ENCODE measurements at places on chromosomes 6 and 20.

GRCh38 chr20:6692566-6693173, 74.8 kb upstream of the BMP2 start:
- DNase-seq = no peak

- DNase-seq = peak; percentile 78
Observed at GRCh38 chr6:52503851-52504781, 72.7 kb downstream of the TRAM2 start.

GRCh38 chr6:41214559-41215238, 13.4 kb upstream of the TREML4 start:
- DNase-seq = no peak

DNA sequence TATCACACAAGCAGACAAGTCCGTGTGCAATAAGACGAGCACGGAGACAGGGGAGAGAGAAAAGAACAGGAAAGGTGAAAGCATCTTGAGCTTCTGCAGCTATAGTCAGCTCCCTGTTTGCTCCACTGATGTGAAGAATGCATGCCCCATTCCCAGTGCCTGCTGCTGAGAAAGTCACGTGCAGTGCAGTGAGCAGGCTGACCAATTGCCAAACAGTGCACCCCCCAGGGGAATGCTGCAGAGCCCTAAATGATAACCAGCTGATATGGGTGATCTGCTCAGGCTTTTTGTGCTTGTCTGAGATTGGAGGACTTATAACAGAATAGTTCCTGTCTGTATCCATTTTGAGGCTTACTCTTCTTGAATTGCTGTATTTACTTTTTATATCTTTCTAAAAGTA, 121.5 kb downstream of the PACRG start:
- no peak for DNase-seq

DNA sequence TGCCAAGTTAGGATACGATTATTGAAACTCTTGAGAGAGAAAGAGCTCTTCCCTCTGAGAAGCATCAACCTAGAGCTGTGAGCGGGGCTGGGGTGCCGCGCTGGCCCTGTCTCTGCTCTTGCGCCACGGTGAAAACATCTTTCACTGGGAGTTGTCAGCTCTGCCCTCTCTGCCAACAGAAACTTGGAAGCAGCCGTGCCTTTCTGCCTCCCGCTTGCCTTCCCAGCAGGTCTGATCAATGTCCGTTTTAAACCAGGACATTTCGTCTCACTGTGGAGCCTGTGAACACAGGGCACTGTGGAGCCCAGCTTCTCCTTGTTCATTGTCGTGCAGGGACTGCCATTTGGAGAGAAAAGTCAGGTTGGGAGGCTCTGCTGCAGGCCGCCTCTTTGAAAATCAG, 249.2 kb upstream of the PMEPA1 start:
- no peak for DNase-seq

- DNase-seq = no peak
Observed at GRCh38 chr6:110990840-110991576, 9.2 kb downstream of the RPF2 start.

DNA sequence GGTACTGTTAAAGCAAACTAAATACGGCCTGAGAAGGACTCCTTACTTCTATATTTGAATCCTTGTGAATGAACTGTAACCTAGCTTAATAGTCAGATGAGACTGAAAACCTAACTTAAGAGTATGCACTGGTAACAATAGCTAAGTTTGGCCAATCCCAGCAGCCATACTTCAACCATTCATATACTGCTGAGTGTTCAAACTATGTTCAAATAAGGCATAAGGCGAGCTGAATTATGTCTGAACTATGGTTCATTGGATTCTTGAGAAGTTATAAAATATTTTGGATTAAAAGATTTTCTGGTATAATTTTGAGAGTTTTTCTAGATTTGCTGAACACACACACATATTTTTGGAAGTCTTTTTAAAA, 2.2 kb downstream of the SMPDL3A start:
- no peak for DNase-seq

GRCh38 chr6:136890986-136891385, 31.1 kb upstream of the SLC35D3 start:
- no peak for DNase-seq

DNA sequence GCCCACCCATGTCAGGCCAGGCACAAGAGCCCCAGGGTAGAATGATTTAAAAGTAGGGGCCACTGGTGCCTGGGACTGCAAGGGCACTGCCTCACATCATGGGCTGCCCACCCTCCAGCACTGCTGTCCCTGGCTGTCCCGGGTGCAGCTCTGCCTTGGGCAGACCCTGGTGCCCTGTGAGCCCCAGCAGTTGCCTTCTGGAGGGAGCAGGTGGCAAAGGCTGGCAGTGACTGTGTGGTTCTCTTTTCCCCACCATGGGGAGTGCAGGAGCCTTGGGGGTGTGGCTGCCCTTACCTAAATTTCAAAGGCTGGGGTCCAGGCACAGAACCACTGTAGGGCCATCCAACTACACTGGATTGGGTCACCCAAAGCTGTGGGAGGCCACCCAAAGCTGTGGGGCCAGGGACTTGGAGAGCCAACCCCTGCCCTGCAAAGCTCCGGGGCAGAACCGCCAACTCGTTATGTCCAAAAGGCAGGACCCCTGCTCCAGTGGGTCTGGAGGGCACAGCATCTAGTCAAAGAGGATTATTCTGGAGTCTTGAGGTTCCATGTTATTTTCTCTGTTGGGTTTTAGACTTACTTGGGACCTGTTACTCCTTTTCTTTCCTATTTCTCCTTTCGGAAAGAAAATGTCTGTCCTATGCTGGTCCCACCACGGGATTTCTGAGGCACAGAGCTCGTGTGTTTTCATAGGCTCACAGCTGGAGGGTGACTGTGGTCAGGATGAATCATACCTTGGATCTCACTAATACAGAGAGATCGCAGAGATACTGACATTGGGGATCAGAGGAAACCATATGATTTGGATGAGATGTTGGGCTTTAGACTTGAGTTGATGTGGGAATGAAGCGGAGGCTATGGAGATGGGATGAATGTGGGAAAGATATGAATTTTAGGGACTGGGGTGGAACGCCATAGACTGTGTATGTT, 65.3 kb downstream of the RAMACL start:
- DNase-seq = no peak

GRCh38 chr20:25376236-25376635, 14.4 kb downstream of the ABHD12 start:
- no peak for DNase-seq

- no peak for DNase-seq
Observed at GRCh38 chr6:145631374-145631773, 103.9 kb downstream of the EPM2A start.

- DNase-seq = no peak
Observed at GRCh38 chr6:73854998-73855718, 159.2 kb downstream of the CD109 start.

DNA sequence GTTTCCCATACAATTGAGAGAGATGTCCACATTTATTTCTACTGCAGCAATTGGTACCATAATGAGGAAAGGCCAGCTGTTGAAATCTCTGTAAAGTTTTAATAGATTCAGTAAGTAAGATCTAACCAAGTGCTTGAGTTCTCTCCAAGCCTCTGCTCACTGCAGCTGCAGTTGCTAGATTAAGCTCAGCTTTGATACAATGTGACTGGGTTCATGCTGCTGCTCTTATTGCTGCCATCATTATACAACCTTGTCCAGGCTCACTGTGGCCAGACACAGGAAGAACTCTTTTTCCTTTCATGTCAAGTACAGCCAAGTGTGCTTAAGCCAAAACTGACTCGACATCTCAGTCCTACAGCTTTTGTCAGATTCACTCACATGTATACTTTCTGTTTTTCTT, 423.5 kb downstream of the GJA1 start:
- DNase-seq = peak; percentile 36

DNA sequence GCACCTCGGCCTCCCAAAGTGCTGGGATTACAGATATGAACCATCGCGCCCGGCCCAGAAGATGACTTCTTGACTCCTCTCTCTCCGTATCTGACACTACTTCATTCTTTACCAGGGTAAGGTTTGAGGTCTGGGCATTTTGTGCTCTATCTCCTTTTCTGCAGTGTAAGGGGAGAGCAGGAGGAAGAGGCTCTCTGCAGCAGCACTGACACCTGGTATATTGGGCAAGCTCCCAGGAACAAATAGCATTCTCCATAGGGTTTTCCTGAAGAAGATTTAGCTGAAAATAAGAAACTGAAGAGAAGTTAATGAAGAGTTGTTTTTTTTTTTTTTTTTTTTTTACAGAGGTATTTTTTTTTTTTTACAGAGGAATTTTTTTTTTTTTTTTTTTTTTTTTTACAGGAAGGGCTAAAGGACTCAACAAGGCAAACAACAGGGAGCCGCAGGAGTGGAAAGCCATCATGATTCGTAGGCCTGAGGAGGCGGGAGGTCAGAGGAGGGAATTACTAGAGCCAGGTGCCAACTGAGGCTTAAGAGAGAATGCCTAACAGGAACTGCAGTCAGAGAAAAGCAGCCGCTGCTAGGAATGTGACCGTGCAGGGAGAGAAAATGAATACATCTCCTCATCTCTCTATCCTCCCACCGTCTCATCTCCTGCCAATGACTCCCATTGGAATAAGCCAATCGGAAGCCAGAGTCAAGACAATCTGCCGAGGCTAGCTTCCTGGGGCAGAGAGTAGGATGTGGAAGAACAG, 34.7 kb upstream of the ADGRF4 start:
- peak; percentile 18 for DNase-seq

DNA sequence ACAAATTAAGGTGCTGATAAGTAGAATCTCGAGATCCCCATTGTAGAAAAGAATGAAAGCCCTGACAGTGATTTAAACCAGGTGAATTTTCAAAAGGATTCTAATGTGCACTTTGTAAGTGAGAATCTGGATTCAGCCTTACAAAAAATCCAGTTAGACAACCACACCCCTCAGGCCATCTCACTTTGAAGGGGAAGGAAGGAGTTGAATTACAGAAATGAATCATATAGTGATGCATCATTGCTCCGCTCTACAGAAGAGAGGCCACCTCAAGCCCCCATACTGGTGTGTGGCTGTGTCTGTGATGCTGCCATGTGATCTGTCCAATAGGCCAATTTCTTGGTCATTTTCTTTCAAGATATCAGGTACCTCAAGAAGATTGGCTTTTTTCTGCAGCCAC, 85.5 kb upstream of the NT5E start:
- no peak for DNase-seq

GRCh38 chr6:163191704-163192537, 222.6 kb upstream of the QKI start:
- DNase-seq = peak; percentile 69

DNA sequence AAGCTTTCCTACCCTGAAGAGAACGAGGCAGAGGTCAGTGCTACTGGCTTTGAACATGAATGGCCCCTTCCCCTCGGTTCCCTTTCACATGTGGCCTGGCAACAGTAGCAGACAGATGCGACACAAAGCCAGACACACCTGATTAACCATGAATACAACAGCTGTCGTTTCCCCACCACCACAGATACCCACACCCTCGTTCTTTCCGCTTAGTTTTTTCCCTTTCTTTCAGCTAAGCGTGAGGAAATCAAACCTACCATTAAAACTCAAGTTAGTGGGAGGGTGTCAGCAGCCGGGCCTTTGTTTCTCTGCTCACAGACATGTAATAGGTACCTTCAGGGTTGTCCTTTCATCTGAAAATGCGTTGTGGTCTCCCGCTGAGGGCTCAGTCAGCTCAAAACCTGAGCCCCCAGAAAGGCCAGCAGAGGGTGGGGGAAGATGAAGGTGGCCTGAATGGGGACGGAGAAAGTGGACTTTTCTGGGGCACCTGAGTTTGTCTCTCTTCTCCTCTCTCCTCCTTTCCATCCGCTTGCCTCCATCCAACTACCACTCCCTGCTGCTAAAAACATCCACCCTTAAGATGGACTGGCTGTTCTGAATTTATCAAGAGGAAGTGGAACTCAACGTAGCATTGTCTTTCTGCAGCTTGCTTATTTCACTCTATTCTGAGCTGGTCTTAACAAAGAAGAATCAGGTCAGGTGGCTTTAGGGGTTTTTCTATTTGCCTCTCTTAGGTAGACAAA, 516.6 kb upstream of the JARID2 start:
- DNase-seq = no peak

- no peak for DNase-seq
Observed at GRCh38 chr6:66897576-66897975, 1190.5 kb upstream of the EYS start.

GRCh38 chr6:15317934-15318902, 72.3 kb downstream of the JARID2 start:
- peak; percentile 57 for DNase-seq

DNA sequence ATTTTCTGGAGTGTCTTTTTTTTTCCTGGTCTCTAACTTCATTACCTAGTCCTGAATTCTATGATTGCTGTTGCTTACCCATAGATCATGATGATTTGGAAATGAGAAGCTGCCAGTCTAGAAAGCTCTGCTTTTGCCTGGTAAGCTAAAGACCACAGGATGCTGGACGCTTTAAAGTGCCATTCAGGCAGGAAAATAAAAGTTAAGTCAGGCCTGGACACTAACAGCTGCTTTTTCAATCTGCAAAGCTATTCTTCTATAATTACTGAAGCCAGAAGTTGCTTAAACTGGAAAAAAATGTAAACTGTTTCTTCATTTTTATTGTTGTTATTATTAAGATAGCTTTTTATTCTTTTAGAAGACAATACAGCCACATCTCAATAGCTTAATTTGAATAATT, 129.8 kb upstream of the SPACA1 start:
- no peak for DNase-seq

GRCh38 chr6:169406034-169406433, 152.4 kb upstream of the THBS2 start:
- DNase-seq = no peak

DNA sequence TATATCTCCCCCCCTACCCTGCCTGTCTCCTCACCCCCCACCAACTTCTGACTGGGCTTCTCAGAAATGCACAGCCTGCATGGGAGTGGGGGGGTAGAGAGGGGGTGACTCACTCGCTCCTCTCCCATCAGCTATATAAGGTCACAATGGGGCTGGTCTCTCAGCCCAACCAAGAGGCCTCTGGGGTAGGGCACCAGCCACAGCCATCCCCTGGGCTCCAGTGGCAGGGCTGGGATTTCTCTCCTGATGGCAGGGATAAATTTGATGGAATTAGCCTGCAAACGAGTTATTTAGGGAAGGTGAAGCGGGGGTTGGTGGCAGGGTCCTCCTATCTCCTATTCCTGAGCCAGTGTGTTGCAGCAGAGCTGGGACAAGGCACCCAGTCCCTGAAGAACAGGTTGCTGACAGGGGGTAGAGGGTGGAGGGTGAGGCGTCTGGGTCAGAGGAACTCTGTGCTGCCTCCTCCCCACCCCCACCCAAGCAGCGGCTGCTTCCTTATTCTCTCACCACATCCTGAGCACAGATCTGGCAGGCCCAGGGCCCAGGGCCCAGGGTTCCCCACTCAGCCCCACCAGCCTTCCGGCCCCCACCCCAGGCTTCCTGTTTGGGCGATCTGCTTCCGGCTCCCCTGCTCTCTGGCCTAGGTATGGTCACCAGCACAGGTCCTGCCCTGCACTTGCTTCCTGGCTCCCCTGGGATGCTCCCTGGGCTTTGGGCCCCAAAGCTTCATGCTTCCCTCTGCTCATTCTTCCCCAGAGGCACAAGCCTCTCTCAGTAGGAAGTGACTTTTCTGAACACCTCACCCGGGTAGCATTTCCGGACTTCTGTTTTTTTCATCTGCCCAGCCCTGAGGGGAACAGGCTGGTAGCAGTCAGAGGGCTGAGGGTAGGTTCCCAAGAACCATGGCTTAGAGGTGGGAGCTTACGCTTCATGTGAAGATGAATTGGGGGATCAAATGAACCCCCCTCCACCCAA, 4.0 kb downstream of the PPP1R18 start:
- DNase-seq = peak; percentile 79

GRCh38 chr6:254016-254415, 38.3 kb upstream of the DUSP22 start:
- no peak for DNase-seq

- DNase-seq = peak; percentile 6
Observed at GRCh38 chr20:25269057-25269832, 21.4 kb downstream of the PYGB start.

- no peak for DNase-seq
Observed at GRCh38 chr20:22931653-22932608, 103.2 kb upstream of the SSTR4 start.

- no peak for DNase-seq
Observed at GRCh38 chr6:111813677-111814310, 59.5 kb downstream of the FYN start.
